Stimulated activated CD4-positive, alpha-beta T cell treated with anti-CD3 and anti-CD28 coated beads, Interleukin-2, amount 100 ng/mL, for 24 hours (primary cell): ENCODE measurements at places on chromosomes 12 and 14.

DNA sequence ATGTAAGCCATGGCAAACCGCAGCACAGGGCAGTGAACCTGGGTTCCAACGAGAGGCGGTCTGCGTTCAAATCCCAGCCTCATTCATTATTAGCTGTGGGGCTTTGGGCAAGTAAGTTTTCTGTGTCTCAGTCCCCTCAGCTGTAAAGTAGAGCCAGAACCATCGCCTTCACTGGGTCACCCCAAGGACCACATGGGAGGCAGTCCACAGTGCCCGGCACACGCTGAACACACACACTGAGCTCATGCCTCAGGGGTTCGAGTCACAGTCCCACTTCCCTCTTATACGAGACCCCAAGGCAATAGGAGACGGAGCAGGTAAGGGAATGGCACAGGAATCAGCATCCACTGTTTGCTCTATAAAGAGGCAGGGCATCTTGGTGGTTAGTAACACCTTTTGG, 19.1 kb downstream of the LRTM2 start:
- DNase-seq: no peak

DNA sequence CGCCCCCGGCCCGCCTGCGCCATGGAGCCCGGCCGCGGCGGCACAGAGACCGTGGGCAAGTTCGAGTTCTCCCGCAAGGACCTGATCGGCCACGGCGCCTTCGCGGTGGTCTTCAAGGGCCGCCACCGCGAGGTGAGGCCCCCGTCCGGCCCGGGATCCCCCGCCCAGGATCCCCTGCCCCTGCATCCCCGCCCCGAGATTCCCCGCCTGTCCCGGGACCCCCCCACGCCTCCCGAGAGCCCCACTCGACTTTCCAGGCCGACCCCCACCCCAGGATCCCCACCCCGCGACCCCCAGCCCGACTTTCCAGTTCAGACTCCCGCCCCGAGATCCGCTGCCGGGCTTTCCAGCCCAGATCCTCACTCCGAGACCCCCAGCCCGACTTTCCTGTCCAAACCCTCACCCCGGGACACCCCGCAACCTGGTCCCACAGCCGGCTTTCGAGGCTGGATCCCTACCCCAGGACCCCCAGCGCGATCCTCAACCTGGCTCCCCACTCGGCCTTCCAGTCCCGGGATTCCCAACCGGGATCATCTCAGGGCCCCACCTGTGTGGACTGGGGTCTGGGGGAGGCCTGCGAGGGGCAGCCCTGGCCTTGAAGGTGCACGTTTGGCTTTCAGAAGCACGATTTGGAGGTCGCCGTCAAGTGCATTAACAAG, 688 bp downstream of the ULK1 start:
- no peak for DNase-seq

DNA sequence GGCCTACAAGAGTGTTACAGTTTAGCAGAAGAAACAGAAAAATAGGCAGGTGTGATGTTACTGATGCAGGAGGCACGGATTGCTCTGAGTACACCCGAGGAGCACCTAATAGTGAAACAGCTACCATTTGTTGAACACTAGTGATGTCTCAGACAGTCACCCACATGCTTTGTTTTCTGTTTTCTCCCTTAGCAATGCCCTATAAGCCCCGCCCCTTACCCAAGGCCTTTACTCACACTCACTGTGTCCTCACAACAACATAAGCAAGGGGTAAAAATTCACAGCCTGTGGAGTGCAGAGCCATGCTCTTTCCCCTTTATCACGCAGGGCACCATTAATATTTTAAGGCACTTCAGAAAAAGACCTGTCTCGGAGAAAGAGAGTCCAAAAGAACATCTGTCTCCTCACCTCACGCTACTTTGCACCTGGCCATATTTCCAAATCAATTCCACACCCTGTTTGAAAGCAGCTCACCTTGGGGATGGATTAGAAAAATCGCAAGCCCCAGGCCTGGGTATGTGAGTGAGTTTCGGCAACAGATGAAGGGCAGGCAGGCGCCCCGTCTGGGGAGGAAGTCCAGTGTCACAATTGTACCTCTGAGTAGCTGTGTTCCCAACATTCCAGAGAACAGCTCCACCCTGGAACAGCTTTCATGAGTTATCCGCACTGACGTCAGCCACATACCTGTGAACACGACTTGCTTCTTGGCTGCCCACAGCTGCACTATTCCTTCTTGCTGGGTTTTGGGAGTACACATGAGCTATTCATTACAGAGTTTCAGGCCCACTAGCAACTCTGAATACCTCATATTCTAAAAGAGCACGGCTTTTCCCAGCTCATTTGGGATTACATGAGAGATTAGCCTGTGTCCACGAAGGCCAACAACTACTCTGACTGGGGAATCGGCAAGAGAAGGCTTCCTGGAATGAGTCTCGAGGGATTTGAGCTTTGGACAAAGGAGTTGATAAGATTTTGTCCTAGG, 26.0 kb downstream of the MAPK1IP1L start:
- no peak for DNase-seq

DNA sequence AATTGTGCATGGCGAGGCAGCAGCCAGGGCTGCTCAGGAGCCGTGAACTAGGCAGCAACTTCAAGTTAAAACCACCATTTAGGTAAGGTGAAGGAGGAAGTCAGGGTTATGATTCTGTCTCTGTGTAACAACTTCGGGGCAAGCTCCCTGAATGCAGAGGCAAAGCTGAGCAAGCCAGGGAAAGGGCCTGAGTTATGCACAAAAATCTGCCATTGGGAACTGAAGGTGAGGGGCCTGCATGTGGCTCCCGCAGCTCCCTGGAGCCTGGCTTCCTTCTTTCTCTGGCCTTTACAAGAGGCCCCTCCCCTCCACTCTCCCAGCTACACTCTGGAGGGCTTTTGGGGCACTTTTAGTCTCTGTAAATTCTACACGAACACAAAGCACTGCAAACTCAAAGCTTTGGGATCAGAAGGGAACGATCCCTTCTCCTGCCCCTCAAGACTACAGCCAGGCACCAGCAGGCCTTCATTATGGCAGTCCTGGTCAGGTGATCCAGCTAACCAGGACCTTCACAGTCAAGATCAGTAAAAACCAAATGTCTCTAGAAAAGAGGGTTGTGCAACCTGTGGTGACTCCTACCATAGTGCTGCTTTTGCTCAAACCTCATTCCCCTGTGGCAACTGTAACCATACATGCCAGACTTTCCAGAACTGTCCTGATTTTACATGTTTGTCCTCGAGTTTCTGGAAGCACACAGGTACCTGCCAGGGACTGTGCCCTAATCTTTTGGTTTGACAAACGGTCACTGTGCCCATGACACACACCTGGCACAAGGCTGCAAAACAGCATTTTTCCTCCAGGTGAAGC, 67.2 kb upstream of the PTGR2 start:
- DNase-seq: no peak

DNA sequence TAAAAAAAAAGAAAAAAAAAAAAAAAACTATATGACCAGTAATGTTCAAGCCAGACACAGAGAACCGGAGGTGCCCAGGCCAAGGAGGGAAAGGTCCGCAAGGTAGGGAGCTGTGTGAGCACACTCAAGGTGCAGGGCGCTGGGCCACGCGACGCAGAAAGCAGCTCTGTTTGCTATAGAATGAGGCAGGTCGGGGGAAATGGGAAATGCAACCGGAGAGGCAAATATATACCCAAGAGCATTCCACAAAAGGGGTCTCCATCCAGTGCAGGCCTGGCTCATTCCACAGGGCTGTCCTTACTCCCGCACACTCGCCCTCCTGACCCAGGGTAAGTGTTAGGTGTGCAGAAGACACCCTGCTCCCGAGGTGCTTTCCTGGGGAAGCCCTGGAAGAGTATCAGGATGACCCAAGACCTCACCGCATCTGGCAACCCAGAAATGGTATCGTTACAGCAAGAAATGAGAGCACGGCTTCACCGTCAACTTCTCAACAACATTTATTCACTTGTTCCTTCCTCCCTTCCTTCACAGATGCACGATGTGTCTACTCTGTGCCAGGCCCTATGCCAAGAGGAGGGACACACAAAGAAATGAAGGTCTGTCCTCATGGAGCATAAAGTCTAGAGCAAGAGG, 86.4 kb downstream of the BCL11B start:
- DNase-seq: no peak

DNA sequence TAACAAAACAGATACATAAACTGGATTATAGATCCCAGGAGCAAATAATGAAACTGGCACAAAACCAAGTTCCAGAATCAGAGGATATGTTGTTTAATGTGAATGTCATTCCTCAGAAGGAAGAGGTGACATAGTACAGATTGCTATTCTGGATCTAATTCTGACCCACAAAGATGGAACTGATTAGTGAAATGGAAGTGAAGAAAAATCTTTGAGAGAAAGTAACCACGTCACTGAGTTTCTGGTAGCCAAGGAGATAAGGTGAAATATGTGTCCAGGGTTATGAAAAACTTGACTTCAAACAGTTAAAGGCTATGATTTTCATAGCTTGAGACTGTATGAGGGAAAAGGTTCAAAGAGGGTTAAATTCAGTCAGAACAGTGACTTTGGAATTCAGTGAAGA, 8.3 kb downstream of the OR10AD1 start:
- DNase-seq: no peak
